ENCODE measurements at places on chromosomes 7 and 10.

DNA sequence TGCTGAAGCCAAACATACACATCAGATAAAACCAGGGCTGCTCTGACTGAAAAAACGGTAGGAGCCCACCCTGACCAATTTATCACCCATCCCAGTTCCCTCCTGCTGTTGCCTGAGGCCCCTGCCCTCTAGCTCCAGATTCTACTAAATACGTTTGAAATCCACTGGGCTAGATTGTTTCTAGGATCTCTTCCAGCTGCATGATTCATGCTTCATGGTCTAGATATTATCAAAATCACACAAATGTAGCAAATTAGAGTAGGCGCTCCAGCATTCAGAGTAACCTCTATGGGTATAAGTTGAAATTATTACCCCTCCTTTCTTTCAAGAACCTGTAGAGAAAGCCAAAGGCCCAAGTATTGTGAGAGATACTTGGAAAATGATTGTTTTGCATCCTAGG is 151.2 kb upstream of the FAM13C start:
- no peak for DNase-seq

- no peak for DNase-seq
Measured at GRCh38 chr7:121272676-121273075, 56.1 kb upstream of the WNT16 start.

- no peak for DNase-seq
Measured at GRCh38 chr7:20359341-20359963, 28.8 kb downstream of the ITGB8 start.

- DNase-seq, result no peak
Measured at GRCh38 chr7:17054206-17054605, 172.4 kb upstream of the AGR3 start.

DNA sequence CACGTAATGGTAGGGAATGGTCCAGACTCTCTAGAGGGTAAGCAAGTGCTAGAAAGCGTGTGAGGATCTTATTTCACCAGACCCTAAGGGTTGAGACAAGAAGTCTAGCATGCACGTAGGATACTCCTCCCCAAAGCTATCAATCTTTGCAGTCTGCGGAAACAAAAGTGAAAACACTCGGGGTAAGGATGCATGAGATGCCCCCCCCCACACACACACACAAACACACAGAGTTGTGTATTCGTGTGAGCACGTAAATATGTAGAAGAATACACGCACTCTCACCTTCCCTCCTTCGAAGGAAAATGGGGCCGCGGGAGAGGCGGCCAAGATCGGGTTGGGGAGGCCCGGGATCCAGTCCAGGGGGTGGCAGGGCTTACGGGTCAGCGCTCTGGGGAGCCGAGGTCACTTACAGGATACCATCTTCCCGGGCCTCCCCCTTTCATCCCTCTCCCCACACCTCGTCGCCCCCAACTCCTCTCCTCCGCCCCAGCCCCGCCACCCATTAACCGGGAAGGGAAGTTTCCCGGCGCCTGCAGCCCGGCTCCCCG is 455 bp downstream of the CUL2 start:
- peak; percentile 32 for DNase-seq

Measured in ELR (cell line).